Heart right ventricle (tissue), 16 donors: ENCODE measurements at places on chromosomes 1 and 21. TPM values are rescaled to one million over a fixed set of nuclear protein-coding genes. Genes with fewer than 3 reads are reported as not detected.

DNA sequence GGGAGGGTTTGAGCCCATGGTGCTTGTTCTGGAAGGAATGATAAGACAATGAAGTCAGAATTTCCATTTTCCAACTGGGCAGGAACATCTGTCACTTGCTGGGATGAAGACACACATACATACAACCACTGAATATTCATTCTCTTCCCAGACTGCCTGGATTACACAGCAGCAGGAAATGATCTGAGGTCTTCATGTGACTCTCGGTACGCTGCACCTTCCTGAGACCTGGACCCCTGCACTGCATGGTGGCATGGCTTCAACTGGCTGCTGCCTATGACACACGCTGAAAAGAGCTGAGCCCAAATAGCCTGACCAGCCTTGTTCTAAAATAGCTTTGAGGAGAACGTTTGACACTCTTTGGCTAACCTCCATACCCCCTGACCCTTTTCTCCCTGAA, 150.6 kb downstream of the GABPA start:
- peaks cover 21% of the 10 kb centered on the region for H3K4me1 ChIP-seq
- no peaks in the 10 kb centered on the region for H3K27me3 ChIP-seq
- peak overlapping the region; percentile 0 for H3K27ac ChIP-seq
- DNase-seq: no peak
- H3K36me3 ChIP-seq: peaks cover 54% of the 10 kb centered on the region

DNA sequence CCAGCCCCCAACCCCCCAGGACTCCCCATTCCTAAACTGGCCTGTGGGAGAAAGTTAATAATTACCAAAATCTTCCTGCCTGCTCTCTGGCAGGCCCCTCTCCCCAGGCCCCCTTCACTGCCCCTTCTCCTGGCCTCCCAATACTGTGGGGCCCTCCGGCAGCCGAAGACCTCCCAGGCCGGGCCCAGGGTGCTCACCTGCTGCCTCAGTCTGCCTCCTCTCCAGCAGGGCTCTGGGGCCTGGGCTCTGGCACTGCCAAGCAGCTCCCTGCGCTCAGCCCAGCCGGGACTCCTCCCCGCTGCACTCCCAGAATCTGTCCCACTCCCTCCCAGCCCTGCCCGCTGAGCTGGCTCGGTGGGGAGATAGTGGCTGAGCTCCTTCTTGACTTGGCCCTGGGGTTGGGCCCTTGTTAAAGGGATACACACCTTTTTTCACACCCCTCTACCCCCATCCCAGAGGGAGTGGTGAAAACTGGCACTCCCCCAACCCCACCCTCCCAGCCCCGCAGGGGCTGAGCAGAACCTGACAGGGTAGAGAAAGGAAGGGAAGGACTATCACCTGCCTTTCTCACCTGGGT, at the start of gene S100A16:
Gene S100A16, minus strand, starts transcription at position 383 of the 577 bp plus-strand sequence. CDS start 4,986 bp downstream, outside the sequence.
- H3K36me3 ChIP-seq: peaks cover under 1% of the 10 kb centered on the region
- no peaks in the 10 kb centered on the region for H3K27me3 ChIP-seq
- peaks cover 42% of the 10 kb centered on the region for H3K4me1 ChIP-seq
- DNase-seq: peak; percentile 74
- H3K4me3 ChIP-seq: peak within 1 kb of the TSS; percentile 67
- H3K27ac ChIP-seq: peak within 1 kb of the TSS; percentile 90

DNA sequence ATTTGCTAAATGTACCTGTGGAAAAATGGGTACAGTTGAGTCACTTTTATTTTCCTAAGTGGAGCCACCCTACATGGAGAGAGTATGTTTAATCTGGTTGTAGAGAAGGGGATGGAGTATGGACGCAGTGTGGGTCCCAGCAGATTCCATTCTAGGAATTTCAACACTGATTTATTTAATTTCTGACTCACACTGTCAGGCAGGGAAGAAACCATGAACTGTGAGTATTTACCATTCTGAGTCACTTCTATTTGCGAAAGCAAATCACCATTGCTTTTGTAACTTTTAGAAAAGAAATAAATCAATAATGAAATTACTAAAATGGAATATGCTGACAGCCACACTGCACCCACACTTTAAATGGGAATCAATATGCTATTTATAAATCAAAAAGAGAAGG, 339.0 kb downstream of the DSCAM start:
- no peaks in the 10 kb centered on the region for H3K4me1 ChIP-seq
- no peak overlapping the region for H3K27ac ChIP-seq
- no peak for DNase-seq
- H3K36me3 ChIP-seq: no peaks in the 10 kb centered on the region
- H3K4me3 ChIP-seq: no peak overlapping the region
- H3K27me3 ChIP-seq: no peaks in the 10 kb centered on the region

GRCh38 chr21:26887251-26887650, 42.0 kb upstream of the ADAMTS1 start:
- no peak overlapping the region for H3K27ac ChIP-seq
- no peaks in the 10 kb centered on the region for H3K4me1 ChIP-seq
- no peak for DNase-seq
- no peaks in the 10 kb centered on the region for H3K27me3 ChIP-seq

DNA sequence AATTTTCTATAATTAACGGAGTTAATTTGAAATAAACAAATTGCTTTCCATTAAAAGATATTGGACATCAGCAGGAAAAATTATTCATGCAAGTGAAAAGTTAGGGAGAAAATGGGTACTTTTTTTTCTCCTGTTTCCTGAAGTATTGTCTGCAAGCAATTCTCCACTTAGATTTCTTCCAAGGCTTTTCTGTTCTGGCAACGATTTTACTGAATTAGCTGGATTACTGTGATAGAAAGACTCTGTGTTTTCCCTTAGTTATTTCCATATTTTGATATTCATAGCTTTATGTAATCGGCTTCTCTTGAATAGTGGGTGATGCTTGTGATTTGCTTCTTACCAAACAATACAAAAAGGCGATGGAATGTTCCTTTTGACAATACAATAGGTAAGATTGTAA, 1333.9 kb downstream of the AMY1C start:
- DNase-seq: no peak
- no peaks in the 10 kb centered on the region for H3K4me1 ChIP-seq
- no peaks in the 10 kb centered on the region for H3K36me3 ChIP-seq
- no peaks in the 10 kb centered on the region for H3K27me3 ChIP-seq
- no peak overlapping the region for H3K4me3 ChIP-seq
- no peak overlapping the region for H3K27ac ChIP-seq

GRCh38 chr1:184287001-184287400, 99.8 kb upstream of the C1orf21 start:
- H3K4me3 ChIP-seq: no peak overlapping the region
- no peak for DNase-seq
- H3K36me3 ChIP-seq: no peaks in the 10 kb centered on the region
- no peaks in the 10 kb centered on the region for H3K27me3 ChIP-seq
- H3K27ac ChIP-seq: no peak overlapping the region

DNA sequence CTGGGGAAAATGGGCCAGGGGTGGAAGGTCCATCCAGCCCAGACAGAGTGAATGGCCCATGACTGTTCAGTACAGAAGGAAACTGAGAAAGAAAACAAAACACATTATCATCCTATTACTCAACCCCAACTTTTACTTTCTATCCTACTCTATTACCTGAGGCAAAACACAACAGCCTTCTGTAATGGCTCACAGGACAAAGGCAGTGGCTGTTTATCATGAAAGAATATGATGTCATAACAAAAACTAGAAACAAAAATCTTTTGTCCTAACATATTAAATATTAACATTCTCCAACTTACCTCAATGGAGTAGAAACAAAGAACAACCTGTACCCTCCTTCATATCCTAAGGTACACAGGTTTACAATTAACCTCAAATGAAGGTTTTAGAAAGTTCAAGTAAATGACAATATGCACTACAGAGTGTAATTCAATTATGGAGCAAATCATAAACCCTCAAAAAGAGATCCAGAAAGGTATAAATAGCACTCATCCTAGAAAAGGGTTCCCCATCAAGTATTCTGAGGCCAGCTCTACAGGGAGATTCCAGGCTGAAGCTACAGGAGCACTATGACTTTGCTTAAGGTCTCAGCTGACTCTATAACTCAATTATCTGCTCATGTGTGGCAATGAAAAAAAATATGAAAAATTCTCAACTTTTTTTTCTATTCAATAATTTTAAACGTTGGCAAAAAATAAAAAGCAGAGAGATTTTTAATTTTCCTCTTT, 15.1 kb downstream of the ELK4 start:
- H3K4me3 ChIP-seq: no peak overlapping the region
- no peak overlapping the region for H3K27ac ChIP-seq
- no peaks in the 10 kb centered on the region for H3K27me3 ChIP-seq

- H3K27ac ChIP-seq: no peak overlapping the region
- no peaks in the 10 kb centered on the region for H3K4me1 ChIP-seq
- H3K36me3 ChIP-seq: no peaks in the 10 kb centered on the region
- no peak overlapping the region for H3K4me3 ChIP-seq
- DNase-seq: no peak
Observed at GRCh38 chr1:41576620-41577019, 92.1 kb upstream of the EDN2 start.

DNA sequence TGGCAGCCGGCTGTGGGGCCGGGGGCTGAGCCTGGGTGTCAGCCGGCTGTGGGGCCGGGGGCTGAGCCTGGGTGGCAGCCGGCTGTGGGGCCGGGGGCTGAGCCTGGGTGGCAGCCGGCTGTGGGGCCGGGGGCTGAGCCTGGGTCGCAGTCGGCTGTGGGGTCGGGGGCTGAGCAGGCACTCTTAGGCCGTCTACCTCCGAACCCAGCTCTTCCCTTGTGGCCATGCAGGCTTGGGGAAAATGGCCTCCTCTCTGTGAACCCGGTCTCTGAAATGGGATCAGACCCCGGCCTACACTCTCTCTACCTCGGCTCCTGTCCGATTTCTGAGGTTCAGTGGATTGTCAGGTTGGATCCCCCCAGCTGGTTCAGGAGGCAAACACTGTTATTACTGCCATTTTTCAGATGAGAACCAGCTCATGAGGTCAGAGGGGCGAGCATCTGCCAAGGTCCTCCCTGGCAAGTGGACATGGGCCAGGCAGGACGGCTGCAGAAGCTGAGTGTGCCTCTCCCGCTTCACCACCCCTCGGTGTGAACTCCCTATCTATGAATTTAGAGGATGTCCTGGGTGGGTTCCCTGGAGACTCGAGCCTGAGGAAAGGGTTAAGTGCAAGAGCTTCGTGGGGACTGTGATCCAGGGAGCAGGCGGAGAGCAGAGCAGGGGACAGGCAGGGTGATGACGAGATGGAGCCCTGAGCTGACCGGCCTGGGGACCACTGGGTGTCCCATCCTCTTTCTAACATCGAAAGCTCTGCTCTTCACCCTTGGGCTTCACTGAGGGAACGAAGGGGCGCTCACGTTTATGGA, 10.9 kb upstream of the COL18A1 start:
- H3K4me3 ChIP-seq: no peak overlapping the region
- H3K36me3 ChIP-seq: no peaks in the 10 kb centered on the region
- H3K27ac ChIP-seq: no peak overlapping the region
- no peaks in the 10 kb centered on the region for H3K4me1 ChIP-seq
- no peak for DNase-seq

DNA sequence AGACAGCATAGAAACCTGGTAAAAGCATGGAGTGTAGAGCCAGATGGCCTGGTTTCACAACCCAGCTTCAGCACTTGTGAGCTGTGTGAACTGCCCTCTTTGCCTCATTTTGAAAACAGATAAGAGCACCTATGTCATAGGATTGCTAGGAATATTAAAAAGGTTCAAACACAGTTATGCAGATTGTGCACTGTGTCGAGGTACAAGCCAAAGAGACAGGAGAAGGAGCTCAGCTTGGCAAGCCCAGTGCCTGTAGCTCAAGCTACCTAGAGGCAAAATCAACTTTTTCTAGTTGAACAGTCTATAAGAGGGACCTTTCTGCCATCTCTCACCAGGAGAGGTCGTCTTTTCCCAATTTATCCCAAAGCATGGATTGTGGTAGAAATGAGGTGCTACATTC, 5.0 kb downstream of the CHODL start:
- H3K4me3 ChIP-seq: no peak overlapping the region
- peaks cover 19% of the 10 kb centered on the region for H3K27me3 ChIP-seq
- no peak overlapping the region for H3K27ac ChIP-seq
- H3K36me3 ChIP-seq: no peaks in the 10 kb centered on the region

DNA sequence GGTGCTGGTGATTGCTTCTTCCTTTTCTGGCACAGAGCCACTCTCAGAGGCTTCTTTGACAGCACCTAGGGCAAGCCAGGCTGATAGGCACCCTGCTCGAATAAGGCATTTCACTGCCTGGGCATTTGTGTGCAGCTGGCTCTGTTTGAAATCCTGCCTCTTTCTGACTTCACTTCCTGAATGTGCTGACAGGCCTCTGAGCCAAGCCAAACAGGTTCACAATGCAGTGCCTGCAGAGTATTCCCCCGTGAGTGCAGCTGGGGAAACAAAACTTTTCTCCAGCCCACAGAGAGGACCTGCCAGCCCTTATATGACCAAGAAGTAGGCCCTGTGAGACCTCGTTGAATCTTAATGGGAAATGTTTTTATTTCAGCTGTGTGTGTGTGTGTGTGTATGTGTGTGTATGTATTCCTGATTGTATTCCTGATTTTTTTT, 10.4 kb downstream of the JUN start:
- peak; percentile 91 for DNase-seq
- H3K27ac ChIP-seq: peak overlapping the region; percentile 72
- H3K27me3 ChIP-seq: no peaks in the 10 kb centered on the region
- peaks cover 27% of the 10 kb centered on the region for H3K4me1 ChIP-seq

GRCh38 chr1:32962248-32962896, 2.2 kb downstream of the RNF19B start:
- no peak overlapping the region for H3K27ac ChIP-seq
- peak overlapping the region; percentile 75 for H3K4me3 ChIP-seq
- no peaks in the 10 kb centered on the region for H3K27me3 ChIP-seq

GRCh38 chr1:246012341-246012740, 494.7 kb downstream of the SMYD3 start:
- no peaks in the 10 kb centered on the region for H3K4me1 ChIP-seq
- H3K36me3 ChIP-seq: no peaks in the 10 kb centered on the region
- H3K27ac ChIP-seq: no peak overlapping the region

- no peaks in the 10 kb centered on the region for H3K27me3 ChIP-seq
- H3K27ac ChIP-seq: peak overlapping the region; percentile 28
- DNase-seq: no peak
- no peaks in the 10 kb centered on the region for H3K36me3 ChIP-seq
- peaks cover 84% of the 10 kb centered on the region for H3K4me1 ChIP-seq
Observed at GRCh38 chr1:232593717-232594502, 36.0 kb downstream of the SIPA1L2 start.

PCP4 gene
- 6.9 TPM for polyA plus RNA-seq

MAP1LC3C gene
- polyA plus RNA-seq: not detected

TFAP2E gene
- polyA plus RNA-seq: 1.4 TPM

TNNI3K gene
- 162 TPM for polyA plus RNA-seq

CORT gene
- 0.13 TPM for polyA plus RNA-seq

GLIS1 gene
- polyA plus RNA-seq: not detected

FCRL6 gene
- 0.12 TPM for polyA plus RNA-seq

LRRC52 gene
- 0.16 TPM for polyA plus RNA-seq

DENND4B gene
- polyA plus RNA-seq: 68.2 TPM
